ENCODE measurements at places on chromosomes 4 and X.
A peak's percentile ranks its signal among the peaks of the same experiment; 100 is the strongest.

DNA sequence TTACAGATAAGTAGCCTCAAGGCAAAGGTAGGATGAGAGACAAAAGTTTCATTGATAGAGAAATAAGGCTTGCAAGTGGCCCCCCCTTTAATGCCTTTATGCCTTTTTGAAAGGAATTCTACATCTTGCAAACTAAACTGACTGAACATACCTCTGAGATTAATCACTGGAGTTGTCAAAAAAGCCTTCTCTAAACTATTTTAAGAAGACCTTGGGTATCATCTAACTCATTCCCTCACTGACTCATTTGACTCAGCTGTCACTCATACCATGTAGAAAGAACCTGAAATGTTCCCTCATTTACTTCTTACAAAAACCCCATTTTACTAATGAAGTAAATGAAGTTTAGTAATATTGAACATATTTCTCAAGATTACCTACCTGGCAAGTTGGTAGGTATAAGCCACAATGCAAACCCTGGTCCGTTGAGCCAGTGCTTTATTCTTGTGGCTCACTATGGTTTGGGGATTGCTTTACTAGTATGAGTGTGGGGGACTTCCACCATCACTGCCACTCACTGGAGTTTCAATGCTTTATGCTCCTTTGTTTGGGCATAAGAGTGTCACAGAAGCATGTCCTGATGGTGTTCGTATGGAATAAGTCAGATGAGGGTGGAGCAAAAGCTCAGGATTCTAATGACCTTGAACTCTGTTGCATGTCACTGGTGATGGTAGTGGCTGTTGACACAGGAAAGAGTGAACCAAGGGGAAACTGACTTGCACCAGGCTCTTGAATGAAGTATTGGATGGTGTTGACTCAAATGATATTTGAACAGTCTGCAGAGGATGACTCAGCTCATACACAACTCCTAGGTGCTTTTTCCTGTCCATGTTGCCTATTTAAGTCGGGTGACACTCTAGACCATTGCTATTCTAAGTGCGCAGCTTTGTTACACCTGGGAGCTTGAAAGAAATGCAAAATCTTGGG, 305.5 kb upstream of the EMCN start:
- no peak for DNase-seq

DNA sequence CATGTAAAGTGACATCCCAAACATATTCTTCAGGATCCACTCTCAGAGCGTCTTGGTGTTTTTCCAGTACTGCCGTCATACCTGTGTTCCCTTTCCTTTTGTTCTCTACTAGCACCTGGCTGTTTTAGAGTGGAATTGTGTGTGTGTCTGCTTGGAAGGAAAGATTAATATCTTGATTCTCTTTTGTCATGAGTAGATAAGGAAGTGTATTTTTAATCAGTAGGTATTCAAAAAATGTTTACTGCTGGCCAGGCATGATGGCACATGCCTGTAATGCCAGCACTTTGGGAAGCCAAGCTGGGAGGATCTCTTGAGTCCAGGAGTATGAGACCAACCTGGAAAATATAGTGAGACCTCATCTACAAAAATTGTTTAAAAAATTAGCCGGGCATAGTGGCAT, 198.8 kb downstream of the CBR4 start:
- no peak for DNase-seq

GRCh38 chrX:136353526-136354093, 52.8 kb downstream of the ADGRG4 start:
- DNase-seq: no peak

DNA sequence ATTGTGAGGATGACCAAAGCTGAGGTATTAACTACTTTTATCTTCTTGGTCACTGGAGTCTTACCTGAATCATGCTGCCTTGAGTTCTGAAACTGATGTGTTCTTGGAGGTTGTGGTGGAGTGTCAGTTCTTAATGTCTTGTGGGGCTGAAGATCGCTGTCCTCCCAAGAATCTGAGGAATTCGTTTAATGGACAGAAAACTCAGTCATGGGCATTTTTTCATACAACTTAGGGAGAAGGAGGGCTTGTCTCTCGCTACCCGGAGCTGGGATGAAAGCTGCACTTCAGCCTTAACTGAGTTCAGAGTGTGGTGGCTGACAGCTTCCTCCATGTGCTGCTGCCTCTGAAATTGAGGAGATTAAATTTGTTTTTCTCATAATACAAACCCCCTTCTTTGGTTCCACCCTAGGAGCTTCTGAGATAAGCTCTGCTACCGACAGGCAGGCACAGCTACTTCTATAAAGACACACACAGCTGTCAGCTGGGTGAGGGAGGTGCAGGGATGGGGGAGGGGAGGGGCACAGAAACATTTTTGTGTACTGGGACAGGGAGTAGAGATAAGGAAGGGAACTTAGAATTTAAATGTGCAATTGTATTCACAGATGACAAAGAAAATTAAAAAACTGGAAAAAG, 30.8 kb downstream of the RBBP7 start:
- no peak for DNase-seq

DNA sequence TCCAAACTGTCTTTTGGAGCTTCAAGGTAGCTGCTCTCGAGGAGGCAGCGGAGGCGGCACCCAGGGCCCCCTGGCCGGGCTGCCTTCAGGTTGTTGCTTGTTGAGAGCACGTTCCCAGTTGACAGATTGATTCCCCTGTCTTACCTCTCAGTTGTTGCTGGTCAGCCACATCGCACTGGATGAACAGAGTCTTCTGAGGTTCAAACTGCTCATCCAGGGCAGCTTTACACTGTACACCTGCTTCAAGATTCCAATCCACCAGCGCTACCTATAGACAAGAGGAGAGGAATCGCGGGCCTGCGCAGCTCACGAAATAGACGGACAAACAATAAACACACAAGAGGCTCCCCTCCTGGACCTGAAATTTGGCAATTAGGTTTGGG, 497 bp downstream of the HPGD start:
- peak; percentile 39 for DNase-seq

DNA sequence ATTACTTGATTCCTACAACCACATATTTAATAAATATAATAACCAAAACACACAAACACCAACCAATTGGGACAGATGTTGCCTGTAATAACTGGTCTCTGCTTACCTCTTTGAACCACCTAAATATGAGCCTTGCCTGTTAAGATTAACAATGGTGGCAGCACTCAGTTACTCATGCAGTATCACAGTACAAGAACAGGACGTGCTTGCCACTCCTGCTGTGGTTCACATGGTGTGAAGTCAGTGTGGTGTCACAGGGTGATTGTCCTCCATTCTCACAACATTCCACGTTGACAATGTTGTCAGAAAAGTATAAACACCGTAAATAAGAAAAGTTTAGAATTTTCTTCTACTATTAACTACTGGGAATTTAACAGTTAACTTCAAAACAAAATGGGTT, 365.0 kb downstream of the PPP3CA start:
- no peak for DNase-seq

GRCh38 chrX:13932416-13932815, 97.3 kb downstream of the GEMIN8 start:
- no peak for DNase-seq

GRCh38 chr4:124331781-124332180, 380.8 kb downstream of the ANKRD50 start:
- DNase-seq: no peak

DNA sequence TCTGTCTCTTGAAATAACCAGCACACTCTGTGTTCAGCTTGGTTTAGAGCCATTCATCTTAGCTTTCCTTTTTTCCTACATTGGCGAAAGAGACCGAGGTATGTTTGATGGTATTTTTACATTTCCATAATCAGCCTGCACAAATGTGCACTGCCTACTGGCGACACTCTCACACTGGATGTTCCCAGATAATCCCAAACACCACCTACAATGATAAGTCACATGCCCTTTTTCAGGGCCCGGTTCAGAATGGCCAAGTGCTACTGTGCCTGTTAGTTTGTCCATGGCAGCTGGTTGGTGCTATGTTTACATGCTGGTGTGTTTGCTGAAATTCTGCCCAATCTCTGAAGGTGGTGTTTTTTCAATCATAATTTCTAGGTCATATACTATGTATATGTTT, 80.8 kb upstream of the NR3C2 start:
- no peak for DNase-seq

GRCh38 chr4:76680952-76681351, 217.0 kb downstream of the SOWAHB start:
- DNase-seq: no peak

GRCh38 chr4:27791640-27792039, 931.0 kb downstream of the STIM2 start:
- DNase-seq: no peak

DNA sequence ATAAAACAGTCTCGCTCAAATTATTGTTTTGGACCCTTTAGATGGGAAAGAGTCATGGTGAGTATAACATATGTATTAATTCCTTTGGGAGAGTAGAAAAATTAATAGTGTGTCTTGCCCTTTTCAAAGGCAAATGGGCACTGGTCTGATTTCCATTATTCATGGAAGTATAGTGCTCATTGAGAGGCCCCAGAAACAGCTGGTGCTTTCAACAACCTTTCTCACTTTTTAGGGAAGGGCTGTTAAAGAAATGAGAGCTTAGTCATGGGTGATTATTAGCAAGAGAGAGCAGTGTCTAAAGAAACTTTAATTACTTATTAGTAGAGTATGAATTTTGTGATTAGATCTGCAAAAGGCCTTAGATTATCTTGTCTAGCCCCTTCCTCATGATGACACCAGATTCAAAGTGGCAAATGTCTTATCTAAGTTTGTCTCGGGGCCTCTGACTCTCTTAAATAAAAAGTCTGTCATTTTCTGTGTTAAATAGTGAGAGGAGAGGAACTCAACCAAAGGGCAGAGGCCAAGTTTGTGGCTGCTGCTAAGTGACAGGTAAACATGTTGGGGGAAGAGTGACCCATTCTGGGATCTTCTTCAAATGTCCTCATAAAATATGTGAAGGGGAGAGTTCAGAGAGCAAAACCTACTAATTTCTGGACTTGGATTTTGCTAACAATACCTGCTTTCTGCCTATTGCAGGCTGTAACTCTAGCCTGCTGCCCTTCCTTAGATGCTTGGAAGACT, 110.6 kb downstream of the REPS2 start:
- DNase-seq: no peak

GRCh38 chr4:40887764-40888131, 138.0 kb downstream of the NSUN7 start:
- DNase-seq: no peak

GRCh38 chrX:37745835-37746217, 34.0 kb upstream of the CYBB start:
- no peak for DNase-seq

GRCh38 chrX:154096140-154097002, 1.1 kb downstream of the MECP2 start:
- DNase-seq: no peak

GRCh38 chr4:54793856-54794422, 136.2 kb downstream of the KIT start:
- DNase-seq: no peak

Measured in CD4-positive, alpha-beta memory T cell (primary cell).